CD8-positive, alpha-beta memory T cell (primary cell): ENCODE measurements at places on chromosomes 6 and 20.

DNA sequence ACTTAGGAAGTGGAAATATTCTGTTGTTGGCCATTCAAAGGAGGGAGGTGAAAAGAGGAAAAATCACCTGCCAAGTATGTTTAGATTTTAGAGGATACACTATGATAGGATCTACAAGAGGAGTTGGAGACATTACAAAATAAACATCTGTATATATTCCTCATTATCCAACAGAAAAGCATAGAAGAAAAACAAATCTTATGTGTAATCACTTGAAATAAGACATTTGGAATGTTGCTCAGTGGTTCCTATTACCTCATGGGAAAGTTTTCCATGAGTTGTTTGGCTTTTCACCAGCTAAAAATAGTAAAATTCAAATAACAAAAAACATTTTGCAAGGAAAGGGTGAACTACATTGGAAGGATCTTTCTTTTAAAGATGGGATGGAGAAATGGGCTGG lies 76.7 kb upstream of the CARMIL1 start:
- no peak for DNase-seq

DNA sequence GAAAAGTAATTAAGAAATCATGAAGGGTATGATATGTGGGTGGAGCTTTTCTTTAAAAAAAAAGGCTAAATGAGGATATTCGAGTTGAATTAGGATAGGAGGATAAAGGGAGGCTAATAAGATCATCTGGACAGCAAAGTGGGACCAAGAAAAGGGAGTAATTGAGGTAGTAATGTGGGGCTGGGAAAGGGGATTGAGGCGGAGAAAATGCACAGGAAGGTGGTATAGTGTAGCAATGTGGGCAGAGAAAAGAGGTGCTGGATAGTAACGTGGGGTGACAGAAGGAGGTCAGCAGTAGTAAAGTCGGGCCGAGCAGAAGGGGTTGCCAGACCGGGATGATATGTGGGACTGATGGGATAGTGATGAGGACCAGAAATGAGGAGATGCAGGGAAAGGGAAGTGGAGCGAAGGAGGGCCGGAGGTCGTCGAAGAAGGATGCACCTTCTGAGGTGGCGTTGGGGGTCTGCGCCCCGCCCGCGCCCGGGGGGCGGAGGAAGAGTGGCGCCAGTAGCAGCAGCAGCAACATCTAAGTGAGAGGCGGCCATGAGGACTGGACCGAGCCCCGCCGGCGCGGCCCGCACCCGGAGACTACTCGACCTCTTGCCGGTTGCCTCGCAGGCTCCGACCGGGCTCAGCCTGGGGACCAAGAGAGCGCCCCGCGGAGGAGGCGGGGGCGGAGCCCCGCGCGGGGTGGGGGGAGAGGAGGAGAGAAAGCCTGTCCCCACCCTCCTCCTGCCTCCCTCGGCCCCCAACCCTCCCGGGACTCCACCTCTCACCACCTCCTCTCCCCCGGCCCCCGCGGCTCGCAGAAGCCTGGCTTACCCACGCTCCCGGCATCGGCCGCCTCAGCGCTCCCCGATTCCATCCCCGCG lies 887 bp downstream of the GABBR1 start:
- DNase-seq = peak; percentile 77

DNA sequence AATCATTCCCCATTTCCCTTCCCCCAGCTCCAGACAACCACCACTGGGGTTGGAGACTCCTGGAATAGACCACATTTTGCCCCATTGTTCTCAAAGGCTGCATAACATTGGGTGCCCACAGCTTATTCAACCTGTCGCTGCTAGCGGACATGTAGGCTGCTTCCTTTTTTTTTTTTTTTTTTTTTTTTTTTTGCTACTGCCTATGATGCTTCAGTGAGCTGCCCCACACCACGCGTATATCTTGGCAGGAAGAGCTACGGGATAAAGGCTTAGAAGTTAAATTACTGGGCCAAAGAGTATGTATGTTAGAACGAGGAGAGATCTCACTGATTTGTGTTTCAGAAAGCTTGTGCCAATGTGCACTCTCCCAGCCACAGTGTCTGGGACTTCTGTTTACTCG lies 7.0 kb downstream of the LBP start:
- DNase-seq = no peak

DNA sequence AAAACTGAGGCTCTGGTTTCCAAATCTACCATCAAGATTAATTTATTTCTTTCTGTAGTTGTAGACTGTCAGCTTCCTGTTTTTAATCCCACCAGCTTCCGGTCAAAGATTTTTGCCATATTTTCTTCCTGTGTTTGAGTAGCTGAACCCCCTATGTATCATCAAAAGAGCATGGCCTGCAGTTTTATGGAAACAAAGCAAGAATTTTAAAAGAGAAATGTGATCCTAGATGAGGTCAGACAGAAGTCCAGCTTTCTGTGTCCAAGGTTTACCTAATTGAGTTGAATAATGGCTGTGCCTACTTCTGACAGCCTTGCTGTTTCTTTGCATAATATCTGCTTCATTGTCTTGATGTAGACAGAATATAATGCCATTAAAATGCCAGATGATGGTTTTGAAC lies 163.7 kb downstream of the CARMIL1 start:
- DNase-seq = no peak

DNA sequence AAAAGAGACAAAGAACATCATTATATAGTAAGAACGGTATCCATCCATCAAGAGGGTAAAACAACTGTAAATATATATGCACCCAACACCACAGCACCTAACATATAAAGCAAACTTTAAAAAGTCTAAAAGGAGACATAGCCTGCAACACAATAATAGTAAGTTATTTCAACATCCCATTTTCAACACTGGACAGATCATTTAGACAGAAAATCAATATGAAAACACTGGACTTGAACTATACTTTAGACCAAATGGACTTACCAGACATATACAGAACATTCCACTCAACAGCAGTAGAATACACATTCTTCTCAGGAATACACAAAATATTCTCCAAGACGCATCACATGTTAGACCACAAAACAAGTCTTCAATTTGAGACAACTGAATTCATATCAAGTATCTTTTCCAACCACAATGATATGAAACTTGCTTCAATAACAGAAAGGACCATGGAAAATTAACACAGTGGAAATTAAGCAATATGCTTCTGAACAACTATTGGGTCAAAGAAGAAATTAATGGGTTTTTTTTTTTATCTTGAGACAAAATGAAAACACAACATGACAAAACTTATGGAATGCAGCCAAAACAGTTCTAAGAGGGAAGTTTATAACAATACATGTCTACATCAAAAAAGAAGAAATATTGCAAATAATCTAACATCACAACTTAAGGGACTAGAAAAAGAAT lies 23.9 kb upstream of the ASF1A start:
- DNase-seq = no peak

- no peak for DNase-seq
Observed at GRCh38 chr6:17714879-17715851, 8.4 kb upstream of the NUP153 start.

DNA sequence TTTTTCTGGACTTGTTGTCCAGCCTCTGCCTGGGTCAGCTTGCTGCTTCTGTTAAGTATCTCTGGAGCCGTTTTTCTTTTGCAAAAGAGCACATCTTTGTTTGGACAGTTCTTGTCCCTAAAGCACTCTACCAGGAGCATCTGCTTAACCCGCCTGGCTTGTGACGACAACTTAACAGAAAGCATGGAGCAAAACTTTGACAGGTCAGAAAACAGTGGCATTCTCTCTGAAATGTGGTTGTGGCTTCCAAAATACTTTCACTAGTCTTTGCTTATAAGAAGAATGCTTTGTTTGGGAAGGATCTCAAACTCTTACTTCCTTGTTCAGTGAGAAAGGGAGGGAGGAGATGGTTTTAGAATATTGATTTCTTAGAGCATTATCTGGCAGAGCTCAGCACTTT lies 47.6 kb downstream of the CD109 start:
- no peak for DNase-seq

GRCh38 chr20:6562111-6562510 lies 205.4 kb upstream of the BMP2 start:
- DNase-seq = no peak

DNA sequence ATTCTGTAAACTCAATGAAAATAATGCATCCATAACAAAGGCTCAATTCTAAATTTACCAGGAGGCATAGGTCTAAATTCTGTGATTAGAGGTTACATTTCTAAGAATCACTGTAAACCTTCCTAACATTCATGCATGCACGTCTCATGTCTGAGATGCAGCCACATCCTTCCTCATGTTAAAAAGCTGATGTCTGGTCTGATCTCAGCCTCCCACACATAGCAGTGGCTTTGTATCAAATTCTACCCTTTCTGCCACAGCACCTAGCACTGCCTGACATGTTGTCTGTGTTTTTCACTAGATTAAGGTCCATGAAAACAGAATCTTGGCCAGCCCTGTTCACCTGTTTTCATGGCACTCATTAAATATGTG lies 171.1 kb downstream of the WDR27 start:
- no peak for DNase-seq

GRCh38 chr6:71410164-71410566 lies 121.6 kb downstream of the OGFRL1 start:
- DNase-seq = no peak

GRCh38 chr20:64058536-64058935 lies 4.5 kb upstream of the TCEA2 start:
- no peak for DNase-seq

DNA sequence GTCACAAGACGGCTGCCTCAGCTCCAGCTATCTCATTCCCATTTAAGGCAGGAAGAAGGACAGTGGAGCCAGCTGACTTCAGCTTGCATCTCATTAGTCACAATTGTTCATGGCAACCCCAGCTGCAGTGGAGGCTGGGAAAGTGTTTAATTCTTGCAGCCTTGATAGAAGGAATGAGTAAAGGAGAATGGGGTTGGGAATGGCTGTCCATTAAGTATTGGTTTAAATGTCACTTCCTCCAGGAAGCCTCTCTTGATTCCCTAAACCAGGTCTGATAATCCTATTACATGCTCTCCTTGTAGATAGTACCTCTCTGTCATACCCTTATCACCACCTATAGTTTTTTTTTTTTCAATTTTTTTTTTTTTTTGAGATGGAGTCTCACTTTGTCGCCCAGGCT lies 166.4 kb downstream of the TFAP2C start:
- DNase-seq = no peak

GRCh38 chr6:110410511-110410910 lies 4.9 kb downstream of the DDO start:
- DNase-seq = no peak

GRCh38 chr6:137693711-137694110 lies 173.3 kb upstream of the TNFAIP3 start:
- DNase-seq = no peak

- DNase-seq = no peak
Observed at GRCh38 chr6:135680964-135681913, 170.3 kb upstream of the PDE7B start.

- DNase-seq = no peak
Observed at GRCh38 chr6:280775-281468, 11.4 kb upstream of the DUSP22 start.

DNA sequence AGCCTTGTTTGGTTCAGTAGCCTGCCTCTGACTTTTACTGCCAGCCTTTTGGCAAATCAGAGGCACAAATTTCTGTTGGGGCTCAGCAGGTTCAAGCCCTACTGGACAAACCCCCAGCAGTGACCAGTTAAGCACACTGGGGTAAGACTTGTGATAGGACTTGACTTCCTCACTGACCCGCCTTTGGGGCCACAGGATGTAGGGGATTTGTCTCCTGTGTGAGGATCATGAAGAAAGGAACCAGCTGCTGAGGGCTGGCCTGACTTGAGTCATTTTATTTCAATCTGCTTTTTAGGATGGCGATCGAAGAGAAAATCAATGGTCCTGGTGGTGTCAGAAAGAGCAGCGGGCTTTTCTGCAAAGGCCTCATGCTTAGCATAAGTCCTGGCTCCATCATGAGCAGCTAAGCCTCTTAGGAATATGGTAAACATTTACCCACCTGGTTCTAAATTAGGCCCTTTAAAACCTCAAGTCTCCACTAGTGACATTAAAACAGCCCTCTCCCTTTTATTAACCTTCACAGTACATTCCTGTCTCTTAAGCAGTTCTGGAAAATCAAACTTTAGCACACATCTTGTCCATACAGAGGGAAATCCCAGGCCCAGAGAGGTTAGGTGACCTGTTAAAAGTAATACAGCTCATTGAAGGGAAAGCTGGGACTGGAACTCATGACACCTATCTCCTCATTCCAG lies 16.6 kb downstream of the CHMP4B start:
- no peak for DNase-seq

- DNase-seq = no peak
Observed at GRCh38 chr20:34083137-34083536, 28.9 kb downstream of the EIF2S2 start.

DNA sequence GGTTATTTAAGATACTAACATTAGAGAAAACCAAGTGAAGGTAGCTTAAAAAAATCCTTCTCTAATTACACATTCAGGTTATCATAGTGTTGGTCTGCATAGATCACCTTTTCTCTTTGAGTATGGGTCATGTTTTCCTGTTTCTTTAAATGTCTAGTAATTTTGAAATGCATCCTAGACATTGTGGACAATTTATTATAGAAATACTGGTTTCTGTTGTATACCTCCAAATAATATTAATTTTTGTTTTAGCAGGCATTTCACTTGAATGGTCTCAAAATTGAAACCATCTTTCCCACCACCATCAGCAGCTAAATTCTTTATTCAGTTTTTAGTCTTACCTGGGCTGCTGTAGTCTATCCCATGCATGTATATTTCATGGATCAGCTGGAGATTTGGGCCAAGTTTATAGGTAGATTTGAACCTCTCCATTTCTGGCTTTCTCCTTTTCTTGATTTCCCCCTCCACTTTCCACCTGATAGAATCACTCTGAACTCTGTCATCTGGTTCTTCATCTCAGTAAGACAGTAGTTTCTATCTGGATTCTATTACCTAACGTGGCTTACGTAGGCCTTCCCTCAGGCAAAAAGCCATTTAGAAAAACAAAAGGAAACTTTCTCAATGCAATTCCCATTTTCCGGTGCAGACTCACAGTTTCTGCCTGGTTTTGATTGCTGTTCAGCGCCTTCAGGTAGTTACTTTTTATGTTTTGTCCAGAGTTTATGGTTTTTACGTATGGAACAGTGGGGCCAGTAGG lies 52.3 kb downstream of the ZFAND3 start:
- DNase-seq = no peak

- no peak for DNase-seq
Observed at GRCh38 chr6:26362836-26363220, 2.2 kb upstream of the BTN3A2 start.

DNA sequence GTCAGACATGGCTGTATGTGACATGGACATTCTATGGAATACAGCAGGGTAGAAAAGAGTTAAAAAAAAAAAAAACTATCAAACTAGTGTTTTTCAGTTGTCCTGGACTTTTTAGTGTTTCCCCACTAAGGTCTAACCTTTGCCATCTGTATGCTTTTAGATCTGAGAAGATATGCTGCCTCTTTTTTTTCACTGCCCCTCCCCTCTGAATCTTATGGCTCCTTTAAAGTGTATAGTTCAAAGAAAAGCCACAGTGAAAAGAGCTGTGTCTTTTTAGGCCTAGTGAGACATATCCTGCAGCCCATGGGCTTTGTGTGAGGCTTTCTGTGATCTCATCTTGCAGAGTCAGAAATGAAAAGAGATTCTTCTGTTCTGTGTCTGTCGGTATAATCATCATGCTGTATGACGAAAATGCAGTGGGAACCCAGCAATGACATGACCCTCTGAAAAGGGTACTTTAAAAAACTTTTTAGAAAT lies 29.3 kb downstream of the ADGRG6 start:
- no peak for DNase-seq

GRCh38 chr6:167546611-167547327 lies 221.9 kb downstream of the TTLL2 start:
- no peak for DNase-seq
